ENCODE measurements at places on chromosomes 7 and 10. TPM values are rescaled to one million over a fixed set of nuclear protein-coding genes. Genes with fewer than 3 reads are reported as not detected.

The KCP gene
- 1.1 TPM for total RNA-seq

The TFAM gene
- total RNA-seq = 19.7 TPM

DNA sequence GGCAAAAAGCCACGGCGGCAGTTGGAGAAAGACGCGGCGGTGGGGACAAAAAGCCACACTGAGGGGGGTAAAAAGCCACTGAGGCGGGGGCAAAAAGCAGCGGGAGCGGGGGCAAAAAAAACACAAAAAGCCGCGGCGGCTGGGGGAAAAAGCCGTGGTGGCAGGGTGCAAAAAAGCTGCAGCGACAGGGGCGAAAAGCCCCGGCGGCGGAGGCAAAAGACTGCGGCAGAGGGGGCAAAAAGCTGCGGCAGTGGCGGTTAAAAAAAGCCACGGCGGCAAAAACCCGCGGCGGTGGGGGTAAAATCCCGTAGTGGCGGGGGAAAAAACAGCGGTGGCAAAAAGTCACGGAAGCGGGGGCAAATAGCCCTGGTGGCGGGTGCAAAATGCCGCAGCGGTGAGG is 527.3 kb downstream of the ZNF33B start:
- DNase-seq = no peak

DNA sequence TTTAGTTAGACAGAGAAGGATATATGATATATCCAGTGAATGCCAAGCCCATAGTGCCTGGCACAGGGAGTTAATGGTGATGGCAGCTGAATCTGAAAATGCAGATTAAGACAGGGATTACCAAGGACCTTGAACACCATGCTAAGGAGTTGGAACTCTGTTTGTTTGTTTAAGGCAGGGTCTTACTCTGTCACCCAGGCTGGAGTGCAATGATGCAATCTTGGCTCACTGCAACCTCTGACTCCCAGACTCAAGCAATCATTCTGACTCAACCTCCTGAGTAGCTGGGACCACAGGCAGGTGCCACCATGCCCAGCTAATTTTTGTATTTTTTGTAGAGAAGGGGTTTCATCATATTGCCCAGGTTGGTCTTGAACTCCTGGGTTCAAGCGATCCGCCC is 1.6 kb downstream of the AKR1D1 start:
- DNase-seq = no peak
